ENCODE measurements at places on chromosomes 3 and 15. TPM values are rescaled to one million over a fixed set of nuclear protein-coding genes. Genes with fewer than 3 reads are reported as not detected.

SLC2A2 gene
- not detected for total RNA-seq

GRCh38 chr15:48637639-48638038 is 7.9 kb downstream of the FBN1 start:
- DNase-seq: no peak

DNA sequence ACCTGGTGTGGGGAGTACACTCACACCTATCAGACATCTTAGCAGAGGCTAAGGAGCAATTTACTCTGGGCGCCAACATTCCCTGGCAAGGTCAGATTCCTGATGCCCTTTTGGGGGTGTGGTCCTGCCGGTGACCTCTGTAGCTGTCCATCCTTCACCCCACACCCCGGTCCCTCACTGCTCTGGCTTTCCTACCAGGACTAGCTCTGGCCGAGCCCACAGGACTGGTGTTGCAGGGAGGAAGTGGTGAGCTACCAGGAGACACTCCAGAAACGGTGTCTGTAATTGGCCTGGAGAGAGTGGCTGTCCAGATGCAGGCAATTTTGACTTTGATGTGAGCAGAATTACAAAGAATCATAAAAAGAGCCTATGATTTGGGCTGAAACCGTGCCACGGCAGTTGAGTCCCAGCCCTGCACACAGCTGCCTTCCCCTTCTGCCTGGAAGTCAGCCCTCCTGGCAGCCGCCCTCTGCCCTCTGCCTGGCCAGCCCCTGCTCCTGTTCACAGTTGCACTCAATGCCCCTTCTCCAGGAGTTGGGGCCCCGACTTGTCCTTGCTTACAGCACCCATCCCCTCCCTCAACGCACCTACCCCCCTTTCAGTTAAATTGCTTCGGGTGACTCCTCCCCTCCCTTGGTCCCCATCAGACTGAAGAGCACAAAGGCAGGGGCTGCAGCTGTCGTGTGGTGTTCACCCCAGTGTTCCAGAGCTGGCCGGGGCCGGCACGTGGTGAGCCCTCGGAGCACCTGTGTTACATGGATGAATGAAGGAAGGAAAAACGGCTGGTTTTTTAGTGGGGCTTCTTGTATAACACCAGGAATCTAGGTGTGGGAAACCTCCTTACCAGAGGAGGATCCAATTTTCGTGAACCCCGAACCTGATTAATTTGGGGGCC is 80.2 kb upstream of the TPM1 start:
- no peak for DNase-seq

DNA sequence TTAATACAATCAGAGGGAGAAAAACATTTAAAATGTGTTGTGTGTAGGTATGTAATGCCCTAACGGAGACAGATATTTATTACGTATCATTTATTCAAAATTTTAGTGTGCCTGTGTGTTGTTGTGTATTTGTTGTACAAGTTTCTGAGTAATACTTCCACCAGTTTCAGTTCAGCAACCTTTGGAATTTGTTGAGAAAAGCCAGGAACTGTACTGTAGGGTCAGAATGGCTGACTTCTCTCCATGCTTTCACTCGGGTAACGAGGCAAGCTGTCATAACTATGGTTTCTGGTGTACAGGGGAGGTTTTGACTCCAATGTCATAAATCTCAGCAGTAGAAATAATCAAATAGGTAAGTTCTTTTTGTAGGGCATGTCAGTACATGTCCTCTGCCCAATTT is 23.8 kb upstream of the CNTN6 start:
- no peak for DNase-seq

- DNase-seq: no peak
Measured at GRCh38 chr15:64429448-64429847, 30.9 kb upstream of the ZNF609 start.
